ENCODE measurements at places on chromosomes 3 and 15.

DNA sequence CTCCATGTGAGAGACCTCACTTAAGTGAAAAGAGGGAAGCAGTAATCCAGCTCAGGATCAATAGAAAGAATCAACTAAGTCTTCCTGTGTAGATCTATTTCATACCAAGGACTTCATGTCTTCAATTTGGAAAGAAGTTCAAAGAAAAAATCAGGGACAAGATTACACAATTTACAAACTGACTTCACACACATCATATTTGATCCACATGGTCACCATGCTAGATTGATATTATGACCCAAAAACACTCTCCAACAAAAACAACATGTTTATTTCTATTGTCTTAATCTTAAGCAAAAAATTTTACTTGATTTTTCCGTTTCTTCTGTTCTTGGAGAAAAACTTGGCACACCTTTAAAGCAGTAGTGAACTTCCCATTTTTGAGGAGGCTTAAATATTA is 76.3 kb downstream of the THBS1 start:
- DNase-seq = no peak

GRCh38 chr3:158775426-158776410 is 26.1 kb upstream of the MFSD1 start:
- DNase-seq = no peak

GRCh38 chr3:29339016-29339833 is 58.4 kb downstream of the RBMS3 start:
- no peak for DNase-seq

- DNase-seq = no peak
Measured at GRCh38 chr3:14426305-14426620, 23.9 kb downstream of the SLC6A6 start.

GRCh38 chr3:179069762-179070390 is 1.7 kb downstream of the ZMAT3 start:
- no peak for DNase-seq

DNA sequence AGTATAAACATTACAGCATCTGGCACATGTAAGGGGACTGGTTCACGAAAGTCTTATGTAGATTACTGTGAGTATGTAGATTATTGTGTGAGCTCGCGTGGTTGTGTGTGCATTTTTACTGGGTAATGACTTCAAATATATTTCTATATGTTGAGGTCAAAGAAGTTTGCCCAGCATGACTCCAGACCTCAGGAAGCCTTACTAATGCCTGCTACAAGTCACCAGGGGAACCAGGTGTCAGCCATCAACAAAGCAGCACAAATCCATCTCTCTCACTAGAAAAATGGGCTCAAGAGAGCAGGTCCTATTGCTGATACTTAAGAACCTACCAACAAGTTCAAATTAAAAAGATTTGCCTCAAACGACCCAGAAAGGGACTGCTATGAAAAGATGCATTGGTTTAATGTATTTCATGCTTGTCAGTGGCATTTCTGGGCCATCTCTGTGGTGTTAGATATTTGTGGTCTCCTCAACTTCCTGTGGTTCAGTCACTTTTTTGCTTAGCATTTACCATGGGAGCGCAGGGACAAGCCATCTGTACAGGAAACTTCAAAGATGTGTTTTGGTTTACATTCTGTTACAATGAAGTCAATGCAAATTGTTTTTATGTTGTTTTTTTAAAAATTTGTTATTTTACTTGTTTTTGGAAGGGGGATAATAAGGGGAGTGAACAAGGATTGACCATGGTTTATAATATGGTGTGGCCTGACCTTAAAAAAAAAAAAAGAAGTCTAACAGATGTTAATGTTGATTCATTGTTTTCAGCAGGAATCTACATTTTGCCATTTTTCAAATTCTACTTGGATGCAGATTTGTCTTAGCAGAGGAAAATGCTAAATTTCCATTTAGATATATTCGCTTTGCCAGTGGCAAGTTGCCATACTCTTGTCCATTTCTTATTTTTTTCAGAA is 172.1 kb upstream of the ADAMTS9 start:
- no peak for DNase-seq

DNA sequence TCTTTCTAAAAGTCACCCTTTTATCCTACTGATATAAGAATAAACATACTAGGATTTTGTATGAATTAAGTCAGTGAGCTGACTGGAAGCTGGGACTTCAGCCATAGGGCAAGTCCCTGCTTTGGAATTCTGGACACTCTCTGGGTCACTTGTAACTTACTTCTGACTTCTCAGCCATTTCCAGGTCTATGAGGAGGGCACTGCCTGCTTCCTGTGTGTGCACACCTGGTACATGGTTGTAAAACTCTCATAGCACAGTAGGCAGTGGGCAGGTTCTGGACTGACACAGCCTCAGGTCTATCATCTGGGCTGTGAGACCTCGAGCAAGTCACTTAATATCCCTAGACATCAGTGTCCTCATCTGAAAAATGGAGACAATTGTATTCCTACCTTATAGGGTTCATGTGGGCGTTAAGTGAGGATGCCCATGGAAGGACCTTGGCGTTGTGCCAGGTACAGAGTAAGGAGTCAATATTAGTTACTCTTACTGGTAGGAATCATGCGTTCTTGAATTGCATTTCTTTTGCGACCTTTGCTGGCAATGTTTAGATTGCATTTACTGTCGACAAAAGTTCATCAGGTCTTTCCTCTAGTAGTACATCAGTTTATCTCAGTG is 27.5 kb upstream of the TGM5 start:
- DNase-seq = no peak

DNA sequence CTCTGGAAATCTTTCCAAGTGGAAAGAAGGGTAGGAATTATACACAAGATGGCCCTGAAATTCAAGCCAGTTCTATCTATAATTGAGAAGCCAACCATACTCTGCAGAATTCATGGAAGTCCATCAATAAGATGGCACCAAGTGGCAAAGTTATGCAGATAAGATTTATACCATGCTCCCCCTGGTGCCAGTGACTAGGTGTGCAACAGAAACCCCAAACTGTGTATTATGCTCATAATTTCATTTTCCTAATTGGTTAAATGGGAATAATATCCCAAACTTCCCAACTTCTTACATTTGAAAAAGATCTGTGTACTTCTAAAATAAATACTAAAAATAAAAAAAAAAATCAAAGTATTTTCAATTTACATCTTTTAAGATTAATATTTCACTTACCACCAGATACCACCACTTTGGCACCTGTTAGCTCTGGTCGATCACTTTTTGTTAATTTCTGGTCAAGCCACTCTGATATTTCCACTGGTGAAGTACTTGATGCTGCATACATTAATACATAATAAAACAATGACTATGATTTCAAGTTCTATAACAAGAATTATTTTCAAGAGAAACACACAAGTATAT is 25.9 kb downstream of the ETFA start:
- no peak for DNase-seq

DNA sequence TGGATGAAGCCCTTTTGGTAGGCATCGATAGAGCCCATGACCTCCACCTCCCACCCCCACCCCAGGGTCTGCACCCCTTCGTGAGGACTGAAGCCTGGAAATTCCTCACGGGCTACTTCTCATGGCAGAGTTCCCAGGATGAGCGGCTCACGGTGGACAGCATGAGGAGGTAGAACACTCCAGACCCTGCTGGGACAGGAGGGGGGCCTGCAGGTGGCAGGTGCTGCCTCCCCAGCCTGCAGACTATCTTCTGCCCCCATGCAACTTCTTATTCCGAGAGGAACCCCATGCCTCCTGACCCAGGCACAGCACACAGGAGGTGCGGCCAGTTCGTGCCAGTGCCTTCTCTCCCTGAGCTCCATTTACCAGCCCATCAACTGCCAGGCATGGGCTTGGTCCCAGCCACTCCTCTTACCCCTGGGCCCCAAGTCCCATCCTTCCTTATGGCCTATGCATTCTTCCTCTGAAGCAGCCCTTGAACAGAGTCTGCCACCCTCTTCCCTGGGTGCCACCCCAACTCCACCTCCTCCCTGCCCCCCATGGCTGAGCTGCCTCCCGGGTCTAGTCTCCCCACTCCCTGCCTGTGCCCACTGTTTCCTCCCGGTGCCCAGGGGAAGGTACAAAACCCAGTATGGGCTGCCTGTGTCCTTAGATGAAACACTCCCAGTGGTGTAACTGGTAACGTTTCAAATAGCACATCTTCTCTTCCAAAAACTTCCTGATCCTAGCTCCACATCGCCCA is 8.4 kb downstream of the TBC1D21 start:
- no peak for DNase-seq

DNA sequence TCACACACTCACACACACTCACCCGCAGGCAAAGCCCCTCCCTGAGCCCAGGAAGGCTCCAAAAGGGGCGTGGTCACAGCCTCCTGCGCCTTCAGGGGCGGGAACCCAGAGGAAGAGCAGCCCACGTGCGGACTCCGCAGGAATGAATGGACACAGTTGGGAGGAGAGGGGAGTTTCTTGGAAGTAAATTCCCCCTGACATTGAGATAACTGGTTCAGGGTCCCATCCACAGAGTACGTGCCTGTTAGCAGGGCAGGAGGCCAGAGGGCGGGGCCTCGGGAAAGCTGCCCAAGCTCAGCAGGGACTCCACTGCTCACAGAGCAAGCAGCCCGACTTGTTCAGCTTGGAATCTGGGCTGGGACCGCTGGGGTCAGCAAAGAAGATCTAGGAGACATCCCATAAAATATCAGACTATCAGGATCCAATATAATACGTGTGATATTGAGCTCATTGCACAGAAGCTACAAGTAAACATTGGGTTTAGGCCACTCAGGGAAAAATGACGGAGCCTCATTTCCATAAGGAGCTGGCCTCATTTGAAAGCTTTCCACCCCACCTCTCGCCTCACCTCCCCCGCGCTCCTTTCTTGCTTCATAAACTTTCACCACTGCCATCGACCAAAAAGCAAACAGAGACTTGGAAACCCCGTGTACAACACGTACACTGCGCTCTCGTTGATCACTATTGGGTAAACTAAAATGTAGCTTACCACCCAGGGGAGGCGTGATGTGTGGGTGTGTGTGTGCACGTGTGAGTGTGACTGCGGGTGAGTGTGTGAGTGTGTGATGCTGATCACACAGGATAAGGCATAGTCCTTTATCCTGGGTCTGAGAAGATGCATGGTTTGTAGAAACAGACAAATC is 36.0 kb downstream of the TM2D3 start:
- peak; percentile 81 for DNase-seq

DNA sequence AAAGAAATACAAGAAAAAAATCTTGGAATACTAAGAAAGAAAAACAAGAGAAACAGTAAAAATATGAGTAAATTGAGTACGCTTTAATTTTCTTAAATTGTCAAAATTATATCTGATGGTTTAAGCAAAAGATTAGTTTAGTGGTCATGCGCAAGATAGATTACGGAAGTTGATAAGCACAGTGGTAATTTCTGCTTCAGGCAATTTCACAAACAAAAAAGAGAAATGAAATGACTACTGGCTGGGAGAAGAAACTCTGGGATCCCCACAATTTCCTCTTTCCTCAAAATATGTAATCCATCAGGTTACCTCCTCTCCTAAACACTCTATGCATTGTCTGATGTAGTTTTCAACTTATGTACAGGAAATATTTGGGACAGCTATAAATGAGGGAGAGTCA is 9.0 kb downstream of the MYD88 start:
- DNase-seq = no peak

GRCh38 chr3:127799476-127800222 is 22.7 kb downstream of the MGLL start:
- DNase-seq = no peak

DNA sequence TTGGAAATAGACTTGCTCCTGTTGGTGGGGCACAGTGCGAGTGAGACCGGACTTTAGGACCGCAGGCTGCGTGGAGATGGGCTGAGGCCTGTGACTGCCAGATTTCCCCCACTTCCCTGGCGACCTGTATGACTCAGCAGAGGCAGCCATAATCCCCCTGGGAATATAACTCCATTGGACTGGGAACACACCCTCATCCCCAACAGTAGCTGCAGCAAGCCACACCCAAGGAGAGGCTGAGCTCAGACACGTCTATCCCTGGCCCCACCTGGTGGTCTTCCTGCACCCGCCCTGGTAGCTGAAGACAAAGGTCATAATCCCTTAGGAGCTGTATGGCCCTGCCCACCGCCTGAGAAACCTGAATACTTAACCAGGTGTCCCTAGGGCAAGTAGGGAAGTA is 42.6 kb downstream of the DZIP1L start:
- DNase-seq = no peak

Measured in ecto neural progenitor cell (in vitro differentiated cells).